ENCODE measurements at places on chromosomes 13 and 19.

DNA sequence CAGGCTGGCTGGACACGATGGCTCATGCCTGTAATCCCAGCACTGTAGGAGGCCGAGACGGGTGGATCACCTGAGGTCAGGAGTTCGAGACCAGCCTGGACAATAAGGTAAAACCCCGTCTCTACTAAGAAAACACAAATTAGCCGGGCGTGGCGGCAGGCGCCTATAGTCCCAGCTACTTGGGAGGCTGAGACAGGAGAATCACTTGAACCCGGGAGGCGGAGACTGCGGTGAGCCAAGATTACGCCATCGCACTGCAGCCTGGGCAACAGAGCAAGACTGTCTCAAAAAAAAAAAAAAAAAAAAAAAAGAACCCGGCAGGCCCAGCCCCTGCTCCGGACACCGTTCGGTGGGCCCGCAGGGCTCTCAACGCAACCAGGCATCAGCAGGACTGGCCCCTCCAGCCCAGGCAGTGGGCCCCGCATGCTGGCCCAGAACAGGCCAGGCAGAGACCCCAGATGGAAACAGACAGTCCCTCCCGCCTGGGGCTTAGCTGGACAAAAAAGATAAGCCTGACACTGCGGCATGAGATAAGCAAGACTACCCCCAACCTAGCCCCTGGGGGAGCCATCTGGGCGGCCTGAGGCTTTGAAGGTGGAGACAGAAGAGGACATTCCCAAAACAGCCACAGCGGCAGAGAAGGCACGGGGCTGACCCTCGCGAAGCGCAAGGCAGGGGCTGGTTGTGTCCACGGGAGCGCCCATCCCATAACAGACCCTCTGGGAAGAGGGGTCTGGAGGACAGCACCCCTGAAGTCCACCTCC, 11.6 kb downstream of the REXO1 start:
- DNase-seq = no peak

DNA sequence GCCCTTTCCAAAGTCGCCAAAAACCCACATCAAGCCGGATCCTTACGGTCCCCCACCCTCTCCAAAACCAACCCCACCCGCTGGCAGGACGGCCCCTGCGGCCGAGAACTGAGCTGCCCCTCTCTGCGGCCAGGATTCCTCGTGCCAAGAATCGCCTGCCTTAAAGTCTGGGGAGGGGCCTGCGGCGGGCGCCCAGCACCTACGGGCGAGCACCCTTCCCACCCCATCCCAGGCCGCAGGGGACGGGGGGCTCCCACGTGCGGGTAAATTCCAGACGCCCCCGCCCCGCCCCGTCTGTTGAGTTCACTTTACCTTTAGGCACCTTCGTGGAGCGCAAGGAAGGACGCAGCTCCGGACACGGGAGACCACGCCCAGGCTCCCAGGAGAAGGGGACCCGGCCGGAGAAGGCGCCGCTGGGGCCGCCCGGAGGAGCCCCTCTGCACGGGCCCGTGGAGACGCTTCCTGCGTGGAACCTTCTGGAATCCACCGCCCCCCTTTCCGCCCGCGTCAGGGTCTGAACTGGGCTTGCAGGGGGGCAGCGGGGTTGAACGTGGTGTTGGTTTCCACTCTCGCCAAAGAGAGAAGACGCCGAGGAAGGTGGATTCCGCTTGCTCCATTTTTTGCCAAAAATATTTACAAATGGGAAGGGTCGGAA, 22.8 kb downstream of the ONECUT3 start:
- no peak for DNase-seq

- DNase-seq = peak; percentile 22
These were observed 38.4 kb downstream of the GNG7 start for GRCh38 chr19:2663920-2664571.

DNA sequence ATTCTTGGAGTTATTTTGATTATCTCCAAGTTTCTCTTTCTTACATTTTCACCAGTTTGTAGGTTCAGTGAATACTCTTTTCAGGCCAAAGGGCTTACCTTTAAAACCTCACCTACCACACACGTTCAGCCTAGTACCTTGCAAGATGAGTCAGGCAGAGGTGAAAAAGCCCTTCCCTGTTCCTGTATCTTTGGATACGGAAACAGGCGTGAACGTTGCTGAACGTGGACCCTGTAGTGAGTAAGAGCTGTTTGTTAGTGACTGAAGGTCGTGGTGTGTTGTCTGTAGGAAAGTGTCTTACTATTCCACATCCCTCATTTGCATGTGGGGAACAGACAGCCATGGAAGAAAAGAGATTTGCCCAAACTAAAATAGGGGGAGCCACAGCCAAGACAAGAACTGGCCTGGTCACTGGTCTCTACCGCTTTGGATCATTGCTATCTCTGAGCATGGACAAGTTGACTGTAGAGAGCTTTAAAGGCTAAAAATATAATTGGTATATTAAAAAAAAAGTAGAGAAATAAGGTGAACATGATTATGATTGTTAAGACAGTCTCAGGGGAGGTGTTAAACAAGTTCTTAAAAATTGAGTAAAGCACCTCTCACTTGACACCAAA, 3.5 kb downstream of the CEBPG start:
- DNase-seq = no peak

GRCh38 chr19:34468409-34468808, 13.1 kb upstream of the WTIP start:
- DNase-seq = no peak

DNA sequence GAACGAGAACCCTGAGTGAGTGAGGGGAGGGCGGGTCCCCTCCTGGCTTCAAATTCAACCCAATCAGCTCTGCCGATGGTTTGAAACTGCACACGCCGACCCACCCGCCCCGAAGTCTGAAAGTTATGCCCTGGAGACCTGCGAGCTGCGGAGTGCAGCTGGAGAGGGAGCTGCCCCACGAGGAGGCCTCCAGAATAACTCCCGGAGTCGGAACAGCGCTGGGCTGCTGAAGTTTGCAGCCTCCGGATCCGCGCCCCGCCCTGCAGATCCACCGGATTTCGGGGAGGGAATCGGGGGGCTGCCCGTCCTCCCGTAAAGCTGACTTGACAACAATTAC, 7.0 kb downstream of the POU4F1 start:
- DNase-seq = no peak

DNA sequence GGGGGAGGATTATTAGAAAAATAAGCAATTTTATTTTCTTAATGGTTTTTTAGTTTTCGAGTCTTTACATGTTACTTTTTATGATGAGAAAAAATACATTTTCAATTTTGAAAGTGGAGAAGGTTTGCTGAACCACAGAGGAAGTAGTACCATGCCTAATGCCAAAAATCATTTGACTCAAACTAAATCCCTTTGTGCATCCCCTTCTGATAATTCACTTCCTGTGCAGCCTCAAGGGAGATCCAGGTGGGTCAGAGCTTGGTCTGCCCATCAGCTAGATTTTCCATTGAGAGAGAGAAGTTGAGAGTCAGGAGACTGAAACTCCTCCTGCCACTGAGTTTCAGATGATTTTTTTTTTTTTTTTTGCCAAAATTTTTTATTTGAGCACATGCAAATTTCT, 571.7 kb downstream of the LIG4 start:
- DNase-seq = no peak

- DNase-seq = no peak
These were observed 37.3 kb downstream of the SMARCA4 start for GRCh38 chr19:10998045-10998533.

- DNase-seq = no peak
These were observed 508.5 kb downstream of the KLF12 start for GRCh38 chr13:73625562-73626339.

GRCh38 chr19:18300930-18301717, 19.7 kb upstream of the JUND start:
- DNase-seq = no peak

- DNase-seq = no peak
These were observed 1.9 kb downstream of the ISOC2 start for GRCh38 chr19:55459551-55459949.

GRCh38 chr13:100382785-100383184, 205.8 kb downstream of the GGACT start:
- DNase-seq = no peak

DNA sequence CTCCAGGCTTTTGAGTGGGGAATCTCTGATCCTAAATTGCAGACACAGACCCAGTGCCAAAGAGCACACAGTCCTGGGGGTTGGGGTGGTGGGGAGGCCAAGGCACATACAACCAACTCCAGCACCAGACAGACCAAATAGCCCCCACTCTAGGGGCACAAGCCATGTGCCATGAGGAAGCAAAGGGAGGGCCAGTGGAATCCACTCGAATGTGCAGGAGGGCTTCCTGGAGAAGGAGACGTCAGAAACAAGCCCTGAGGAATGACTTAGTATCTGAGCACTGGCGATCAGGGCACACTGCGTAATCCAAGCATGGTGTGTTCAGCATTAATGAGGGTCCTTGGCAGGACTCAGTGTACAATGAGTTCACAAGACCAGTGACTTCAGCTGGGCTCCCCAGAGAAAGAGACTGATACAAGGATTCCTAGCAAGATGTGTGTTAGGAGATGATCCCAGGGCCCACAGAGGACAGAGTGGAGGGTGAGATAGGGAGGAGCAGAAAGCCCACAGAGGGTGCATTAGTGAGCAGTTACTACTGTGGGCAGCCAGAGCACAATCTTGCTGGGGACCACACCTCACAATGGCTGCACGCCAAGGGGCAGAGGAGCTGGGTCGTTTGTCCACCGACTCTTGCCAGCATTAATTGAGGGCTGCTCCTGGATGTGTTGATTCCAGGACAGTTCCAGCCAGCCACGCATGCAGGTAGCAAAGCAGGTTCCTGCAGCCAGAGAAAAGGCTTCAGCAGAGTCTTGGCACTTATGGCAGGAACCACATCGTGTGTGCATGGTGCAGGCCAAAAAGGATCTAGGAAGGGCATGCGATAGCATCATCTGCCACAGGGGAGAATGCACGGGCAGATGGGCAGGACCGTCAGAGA, 152.6 kb upstream of the VSTM2B start:
- peak; percentile 4 for DNase-seq

DNA sequence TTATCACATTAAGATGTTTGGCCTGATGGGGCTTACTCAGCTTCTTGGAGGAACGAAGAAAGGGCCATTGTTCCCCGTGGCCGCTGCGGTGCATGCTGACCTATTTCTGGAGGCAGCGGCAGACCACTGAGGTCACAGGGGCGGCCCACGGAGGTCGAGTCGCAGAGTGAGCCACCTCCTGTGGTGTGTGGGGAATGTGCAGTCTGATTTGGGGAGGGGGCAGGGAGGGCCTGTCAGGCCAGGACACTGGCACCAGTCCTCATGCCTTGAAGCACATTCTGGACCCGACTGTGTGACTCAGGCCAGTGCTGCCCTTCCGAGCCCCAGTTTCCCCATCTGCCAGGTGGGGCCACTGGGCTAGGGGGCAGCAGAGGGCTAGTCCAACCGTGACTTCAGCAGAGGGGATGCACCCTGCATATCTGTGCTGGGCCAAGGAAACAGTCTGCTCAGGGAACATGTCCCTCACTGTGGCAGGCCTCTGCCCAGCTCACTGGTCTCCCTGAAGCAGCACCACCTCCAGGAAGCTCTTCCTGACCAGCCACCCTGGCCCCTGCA, 6.3 kb downstream of the SLC7A10 start:
- DNase-seq = no peak

DNA sequence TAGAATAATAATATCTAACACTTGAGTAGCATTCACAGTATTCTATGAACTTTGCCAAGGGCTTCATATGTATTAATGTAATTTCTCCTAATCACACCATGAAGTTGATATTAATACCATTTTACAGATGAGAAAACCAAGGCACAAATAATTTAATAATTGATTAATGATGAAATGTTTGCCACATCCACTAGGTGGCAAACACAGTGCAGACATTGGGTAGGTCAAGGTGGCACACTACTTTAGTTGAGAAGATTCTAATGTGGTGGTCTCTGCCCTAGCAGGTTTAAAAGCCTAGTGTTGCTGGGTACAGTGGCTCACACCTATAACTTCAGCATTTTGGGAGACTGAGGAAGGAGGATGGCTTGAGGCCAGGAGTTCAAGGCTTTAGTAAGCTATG, 412.4 kb downstream of the SUCLA2 start:
- no peak for DNase-seq

GRCh38 chr13:98298599-98298998, 121.5 kb upstream of the RNF113B start:
- DNase-seq = no peak

GRCh38 chr19:13284929-13285928, 135.0 kb downstream of the IER2 start:
- no peak for DNase-seq
